Osteocyte (in vitro differentiated cells): ENCODE measurements at places on chromosomes 2 and 18. TPM values are rescaled to one million over a fixed set of nuclear protein-coding genes. Genes with fewer than 3 reads are reported as not detected.
A peak's percentile ranks its signal among the peaks of the same experiment; 100 is the strongest.

Gene TMEM17
- 2.1 and 2.6 TPM in 2 replicates for total RNA-seq

Gene EFEMP1
- total RNA-seq: 7.4 and 8.3 TPM in 2 replicates

Gene TUBA3E
- not detected in 2 replicates for total RNA-seq

Gene LRRTM1
- not detected in 2 replicates for total RNA-seq

Gene SULT1C2
- total RNA-seq: 1.9 and 2.2 TPM in 2 replicates

Gene OTOF
- not detected in 2 replicates for total RNA-seq

GRCh38 chr2:224350703-224351102 is 51.2 kb downstream of the FAM124B start:
- DNase-seq: no peak

GRCh38 chr2:199602896-199603717 is 145.4 kb upstream of the SATB2 start:
- DNase-seq: no peak

DNA sequence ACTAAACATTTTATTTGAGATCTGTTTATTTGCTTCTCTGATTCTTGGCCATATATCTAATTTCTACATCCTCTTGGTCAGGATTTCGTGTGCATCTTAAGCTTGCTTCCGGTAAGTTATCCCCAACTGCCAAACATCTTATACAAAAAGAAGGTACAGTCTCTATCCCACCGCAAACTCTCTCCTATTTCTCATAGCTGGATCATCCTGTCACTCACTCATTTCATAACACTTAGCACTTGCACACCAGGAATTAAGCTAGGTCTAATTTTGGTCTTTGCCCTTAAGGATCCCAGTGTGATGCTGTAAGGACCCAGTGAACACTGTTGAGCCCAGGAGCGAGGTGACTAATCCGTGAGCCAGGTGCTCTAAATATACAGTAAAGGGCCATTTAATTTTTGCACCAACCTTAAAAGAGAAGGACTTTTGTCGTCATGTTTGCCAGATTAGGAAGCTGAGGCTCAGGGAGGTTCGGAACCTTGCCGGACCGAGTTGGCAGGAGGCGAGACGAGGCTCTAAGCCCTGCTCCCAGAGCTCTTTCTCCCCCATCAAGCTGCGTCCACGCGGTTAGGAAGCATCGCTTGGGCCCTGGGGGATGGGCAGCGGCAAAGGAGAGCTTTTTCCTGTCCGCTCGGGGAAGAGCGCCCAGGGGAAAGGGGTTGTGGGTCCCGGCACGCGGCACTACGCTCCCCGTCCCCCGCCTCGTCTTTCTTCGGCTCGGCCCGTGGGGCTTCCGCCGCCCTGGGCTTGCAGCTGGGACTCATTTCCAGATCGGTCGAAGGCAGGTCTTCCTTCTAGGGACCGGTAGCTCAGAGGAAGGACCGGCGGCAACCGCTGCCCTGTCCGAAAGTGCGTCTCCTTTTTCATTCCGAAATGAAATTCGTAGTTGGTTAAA is 4.1 kb upstream of the ITPRIPL1 start:
- no peak for DNase-seq

DNA sequence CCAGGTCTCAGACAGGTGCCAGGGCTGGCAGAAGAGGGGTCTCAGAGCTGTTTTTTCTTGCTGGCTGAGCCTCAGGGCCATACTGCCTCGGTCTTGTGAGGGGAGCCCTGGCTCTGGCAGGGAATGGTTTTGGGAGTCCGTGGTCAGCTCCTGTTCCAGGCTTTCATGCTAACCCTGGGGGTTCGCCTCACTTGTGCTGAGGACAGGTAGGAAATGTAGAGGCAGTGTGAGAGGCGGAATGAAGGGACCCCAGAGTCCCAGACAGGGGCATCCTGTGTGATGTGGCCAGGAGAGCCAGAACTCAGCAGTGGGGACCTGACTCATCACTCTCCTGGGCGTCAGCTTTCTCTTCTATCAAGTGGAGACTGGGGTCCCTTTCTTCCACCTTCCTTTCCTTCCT is 5.7 kb upstream of the CELF4 start:
- peak; percentile 54 for DNase-seq

- DNase-seq: no peak
These were observed 48.9 kb downstream of the FSIP2 start for GRCh38 chr2:185787227-185788145.

- DNase-seq: no peak
These were observed 85.9 kb downstream of the CERKL start for GRCh38 chr2:181570833-181571661.

GRCh38 chr2:218781691-218782527 is at the start of gene CYP27A1:
Gene CYP27A1 (plus strand): TSS chr2:218782147. CDS start chr2:218782183, 36 bp downstream.
- DNase-seq: peak; percentile 85

DNA sequence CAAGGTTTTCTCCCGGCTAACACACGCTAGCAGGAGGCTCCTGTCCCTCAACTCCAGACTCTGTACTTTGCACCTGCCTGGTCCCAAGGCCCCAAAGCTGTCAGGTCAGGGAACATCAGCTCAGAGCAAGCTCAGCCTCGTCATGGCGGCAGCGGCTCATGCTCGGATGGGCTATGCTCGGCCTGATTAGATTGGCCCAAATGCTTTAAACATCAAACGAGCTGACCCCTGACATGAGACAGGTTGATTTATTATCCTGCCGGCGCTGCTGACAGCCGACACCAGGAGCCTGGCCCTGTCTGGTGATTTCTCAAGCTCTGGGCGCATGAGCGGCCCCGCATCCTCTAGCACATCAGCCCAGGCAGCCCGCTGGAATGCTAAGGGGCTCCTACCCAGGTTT is 436.4 kb downstream of the EIPR1 start:
- no peak for DNase-seq

GRCh38 chr18:63378919-63379638 is 12.1 kb upstream of the KDSR start:
- no peak for DNase-seq
